MG63 (cell line): ENCODE measurements at places on chromosomes 7 and 10.

- no peak for DNase-seq
Observed at GRCh38 chr10:51862149-51862548, 162.8 kb upstream of the CSTF2T start.

DNA sequence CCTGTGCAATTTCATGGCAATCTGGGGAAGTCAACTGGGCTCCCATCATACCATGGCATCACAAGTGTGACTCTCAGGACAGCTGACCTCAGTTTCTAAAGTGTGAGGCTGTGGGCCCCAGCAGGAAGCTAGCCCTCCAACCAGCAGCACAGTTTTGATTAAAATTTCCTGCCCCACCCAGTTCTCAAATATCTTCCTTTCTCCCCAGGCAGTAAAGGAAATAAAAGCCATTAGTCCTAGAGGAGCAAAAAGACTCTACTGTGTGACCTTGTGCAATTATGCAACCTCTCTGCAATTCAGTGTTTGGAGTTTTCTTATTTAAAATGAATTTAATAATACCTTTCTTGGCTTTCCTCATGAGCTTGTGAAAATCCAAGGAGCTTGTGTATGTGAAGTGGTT, 143.1 kb upstream of the CDCA7L start:
- DNase-seq = no peak

DNA sequence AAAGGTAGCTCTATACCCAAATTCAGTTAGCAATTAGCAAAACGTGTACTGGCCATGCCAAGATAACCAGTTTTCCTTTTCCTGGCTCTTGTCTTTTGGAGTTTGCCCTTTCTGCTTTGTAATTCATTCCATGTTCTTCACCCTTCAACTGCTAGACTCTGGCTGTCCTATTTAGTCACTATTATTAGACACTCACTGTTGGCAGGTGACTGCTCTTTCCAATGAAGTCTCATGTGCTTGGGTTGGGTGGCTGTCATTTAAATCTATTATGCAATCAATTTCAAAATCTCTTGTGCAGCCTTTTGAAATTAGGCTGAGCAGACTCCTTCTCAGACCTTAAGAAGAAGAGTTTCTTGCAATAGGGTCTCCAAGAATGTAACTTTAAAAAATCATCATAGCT, 266.5 kb downstream of the GPR158 start:
- no peak for DNase-seq

GRCh38 chr7:117950601-117951260, 77.5 kb upstream of the CTTNBP2 start:
- no peak for DNase-seq

DNA sequence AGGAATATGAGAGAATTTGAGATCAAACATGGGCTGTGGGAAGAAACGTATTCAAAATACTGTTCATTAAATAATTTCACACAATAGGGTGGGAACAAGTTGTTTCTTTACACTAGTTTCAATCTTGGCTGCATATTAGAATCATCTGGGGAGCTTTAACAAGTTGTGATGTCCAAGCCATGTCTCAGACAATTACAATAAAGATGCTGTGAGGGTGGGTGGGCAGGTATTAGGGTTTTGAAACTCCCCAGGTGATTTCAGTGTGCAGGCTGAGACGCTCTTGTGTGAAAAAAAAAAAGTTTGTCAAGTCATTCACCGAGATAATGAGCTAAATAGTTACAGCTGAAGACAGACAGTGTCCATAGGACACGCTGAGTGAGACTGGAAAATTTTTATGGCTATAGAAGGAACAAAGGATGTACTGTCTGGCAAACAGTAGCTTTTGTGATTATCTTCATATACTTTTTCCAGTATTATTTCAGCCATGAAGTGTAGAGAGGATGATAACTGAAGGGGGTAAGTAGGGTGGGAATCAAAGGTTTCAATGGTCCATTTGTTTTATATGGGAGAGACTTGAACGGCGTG, 12.6 kb upstream of the LAMB4 start:
- no peak for DNase-seq

DNA sequence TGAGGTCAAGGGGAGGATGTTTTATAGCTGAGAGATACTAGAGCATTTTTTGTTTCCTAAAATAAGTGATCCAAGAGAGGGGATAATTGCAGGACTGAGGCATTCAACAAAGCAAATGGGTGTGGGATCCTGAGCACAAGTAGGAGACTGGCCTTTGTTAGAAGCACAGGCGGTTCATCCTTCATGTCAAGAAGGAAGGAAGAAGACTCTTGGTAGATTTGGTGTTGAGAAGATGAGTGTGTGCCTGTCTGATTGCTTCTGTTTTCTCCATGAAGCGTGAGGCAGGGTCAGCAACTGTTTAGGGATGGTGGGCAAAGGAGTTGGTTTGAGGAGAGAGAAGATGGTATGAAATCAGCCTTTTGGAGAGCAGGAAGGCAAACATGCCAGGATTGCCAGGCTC, 27.6 kb downstream of the STRIP2 start:
- no peak for DNase-seq

- no peak for DNase-seq
Observed at GRCh38 chr7:2921653-2922347, 77.7 kb upstream of the GNA12 start.

- DNase-seq = no peak
Observed at GRCh38 chr10:26491276-26491675, 53.1 kb downstream of the APBB1IP start.

DNA sequence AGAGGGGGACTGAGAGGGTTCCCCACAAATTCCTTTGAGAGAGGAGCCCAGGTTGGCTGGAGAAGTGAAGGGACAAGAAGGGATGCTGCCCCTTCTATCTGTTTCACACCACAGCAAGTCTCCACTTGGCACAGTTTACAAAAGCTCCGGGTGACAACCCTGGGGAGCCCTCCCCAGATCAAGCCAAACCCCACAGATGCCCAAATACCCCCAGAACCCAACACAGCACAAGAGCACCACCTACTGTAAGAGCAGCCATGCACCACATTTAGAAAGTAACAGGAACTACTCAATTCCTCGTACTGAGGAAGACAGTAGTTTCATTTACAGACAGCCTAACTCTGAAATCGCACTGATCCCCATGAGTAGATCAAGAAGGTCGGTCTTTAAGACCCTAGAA, 67.8 kb upstream of the ATP6V0A4 start:
- no peak for DNase-seq

- no peak for DNase-seq
Observed at GRCh38 chr10:100565206-100565985, 29.7 kb downstream of the HIF1AN start.

GRCh38 chr10:32332299-32332750, 14.6 kb downstream of the EPC1 start:
- no peak for DNase-seq

GRCh38 chr7:74449809-74450397, 3.8 kb upstream of the GTF2IRD1 start:
- DNase-seq = peak; percentile 16

DNA sequence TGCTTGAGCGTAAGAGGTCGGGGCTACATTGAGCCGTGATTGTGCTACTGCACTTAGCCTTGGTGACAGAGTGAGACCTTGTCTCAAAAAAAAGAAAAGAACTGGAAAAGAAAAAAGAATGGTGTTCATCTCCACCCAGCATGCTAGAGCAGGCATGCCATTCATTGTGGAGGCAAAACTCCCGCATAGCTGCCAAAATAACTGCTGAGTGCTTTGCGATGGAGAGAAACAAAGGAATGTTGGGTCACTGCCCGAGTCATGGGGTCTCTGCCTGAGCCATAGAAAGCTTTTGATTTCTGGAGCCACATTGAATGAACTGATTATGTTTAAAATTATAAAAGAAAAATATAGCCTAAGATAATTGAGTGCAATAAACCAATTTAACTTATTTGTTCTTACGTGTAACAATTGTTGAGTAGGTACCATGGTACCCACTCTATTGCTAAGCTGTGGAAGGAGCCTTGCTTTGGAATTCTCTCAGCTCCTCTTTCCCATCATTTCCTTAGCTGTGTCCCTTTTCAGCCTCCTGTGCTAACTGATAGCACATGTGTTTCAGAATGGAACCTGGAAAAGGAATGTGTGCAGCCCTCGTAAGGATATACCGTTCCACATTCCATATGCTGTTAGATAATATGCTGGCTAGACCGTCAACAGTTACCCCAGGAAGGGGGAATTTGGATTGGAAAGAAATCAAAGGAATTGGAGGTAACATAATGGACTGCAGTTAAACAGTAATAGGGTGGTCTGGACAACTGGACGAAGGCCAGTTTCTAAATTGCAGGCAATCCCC, 99.0 kb downstream of the KIAA1217 start:
- no peak for DNase-seq

DNA sequence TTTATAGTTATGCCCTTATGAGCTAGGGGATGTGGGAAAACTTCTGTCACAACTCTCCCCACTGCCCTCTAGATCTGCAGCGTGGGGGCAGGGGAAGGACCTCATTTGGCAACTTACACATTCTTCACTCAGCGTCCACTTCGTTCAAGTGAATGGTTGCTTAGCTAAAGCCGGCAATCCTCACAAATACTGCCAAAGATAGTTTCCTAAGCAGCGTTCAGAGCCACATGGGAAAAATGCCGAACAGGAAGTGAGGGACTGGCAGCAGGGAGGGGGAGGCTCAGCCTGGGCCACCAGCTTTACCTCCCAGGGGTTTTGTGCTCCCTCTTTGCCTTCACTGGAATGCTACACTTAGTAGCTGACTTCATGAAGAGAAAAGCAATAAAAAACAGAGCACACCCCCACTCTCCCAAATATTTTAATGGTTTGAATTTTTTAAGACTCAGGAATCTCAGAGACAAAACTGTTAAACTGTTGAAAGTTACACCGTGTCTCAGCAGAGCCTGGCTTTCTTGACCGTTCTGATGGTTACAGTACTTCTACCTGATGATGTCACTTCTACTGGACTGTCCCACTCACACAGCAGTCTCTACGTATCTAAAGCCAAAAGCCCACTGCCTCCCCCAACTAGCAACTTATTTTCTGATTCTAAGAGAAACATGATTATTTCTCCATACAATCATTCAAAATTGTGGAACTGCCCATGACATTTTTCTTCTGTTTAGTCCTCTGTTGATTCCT, 10.4 kb downstream of the GRM3 start:
- DNase-seq = peak; percentile 22

DNA sequence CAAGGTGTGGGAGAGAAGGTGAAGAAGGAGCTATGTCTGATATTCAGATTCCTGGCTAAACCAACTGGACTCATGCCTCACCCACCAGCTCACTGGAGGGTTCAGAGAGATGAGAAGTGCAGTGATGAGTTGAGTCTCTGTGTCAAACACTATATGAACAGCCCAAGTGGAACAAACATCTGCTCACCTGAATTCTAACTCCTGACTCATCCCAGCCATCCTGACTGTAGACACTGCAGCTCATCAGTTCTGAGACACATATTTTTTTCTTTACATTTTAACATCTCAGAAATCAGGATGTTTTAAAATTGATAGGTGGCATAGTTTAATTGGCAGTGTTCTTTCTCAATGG, 27.3 kb downstream of the GSDME start:
- no peak for DNase-seq

GRCh38 chr10:17865351-17865750, 56.2 kb downstream of the MRC1 start:
- DNase-seq = no peak

DNA sequence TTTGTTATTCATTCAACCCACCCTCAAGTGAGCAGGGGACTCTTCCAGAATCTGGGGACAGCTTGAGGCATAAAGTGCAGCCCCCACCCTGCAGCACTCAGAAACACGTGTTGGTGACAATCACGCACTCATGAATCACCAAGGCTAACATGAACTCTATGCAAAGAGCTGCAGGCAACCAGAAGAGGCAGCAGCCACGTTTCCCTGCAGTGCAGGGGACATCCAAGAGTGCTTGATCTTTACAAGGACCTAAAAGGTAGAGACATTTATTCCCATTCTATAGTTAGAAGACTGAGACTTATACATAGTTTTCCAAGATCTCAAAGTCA, 135.2 kb upstream of the GDF10 start:
- DNase-seq = no peak

- DNase-seq = no peak
Observed at GRCh38 chr7:135933509-135934188, 43.5 kb downstream of the MTPN start.

- no peak for DNase-seq
Observed at GRCh38 chr7:151366166-151366879, 24.7 kb downstream of the NUB1 start.

GRCh38 chr10:129310881-129311280, 156.2 kb upstream of the MGMT start:
- DNase-seq = no peak

GRCh38 chr10:106513352-106513771, 651.1 kb downstream of the SORCS1 start:
- no peak for DNase-seq

DNA sequence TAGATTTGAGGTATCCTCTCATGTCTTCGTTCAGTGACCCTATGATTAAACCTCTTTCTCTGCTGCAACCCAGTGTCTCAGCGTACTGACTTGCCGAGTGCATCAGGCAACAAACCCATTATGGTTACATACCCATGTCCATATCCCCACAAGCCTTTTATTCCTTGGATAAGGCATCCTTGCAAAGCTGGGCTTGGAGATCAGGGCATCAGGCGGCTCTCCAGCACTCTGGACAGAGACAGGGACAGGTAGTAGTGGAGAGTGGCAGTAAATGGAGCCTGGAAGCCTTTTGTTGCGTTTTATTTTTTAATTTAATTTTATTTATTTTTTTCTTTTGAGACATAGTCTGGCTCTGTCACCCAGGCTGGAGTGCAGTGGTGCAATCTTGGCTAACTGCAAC, 32.0 kb upstream of the NPFFR1 start:
- no peak for DNase-seq

- no peak for DNase-seq
Observed at GRCh38 chr7:46513447-46513848, 592.4 kb upstream of the IGFBP3 start.

DNA sequence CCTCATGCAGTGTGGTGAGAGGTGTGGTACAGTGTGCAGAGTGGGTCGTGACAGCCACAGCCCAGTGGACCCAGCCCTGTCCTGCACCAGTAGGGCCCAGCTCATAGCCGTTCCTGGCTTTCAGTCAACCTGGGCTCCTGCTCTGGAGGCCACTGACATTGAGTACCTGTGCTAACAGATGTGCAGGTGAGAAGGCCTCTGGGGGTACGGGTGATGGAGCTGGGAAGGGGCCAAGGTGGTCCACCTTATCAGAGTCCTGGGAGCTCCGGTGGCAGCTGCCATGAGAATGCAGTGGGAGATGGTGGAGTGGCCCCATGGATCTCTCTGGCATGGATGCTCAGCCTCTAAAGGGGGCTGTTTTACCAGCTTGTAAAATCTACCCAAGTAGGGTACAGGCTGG, 6.1 kb upstream of the TBRG4 start:
- DNase-seq = no peak

DNA sequence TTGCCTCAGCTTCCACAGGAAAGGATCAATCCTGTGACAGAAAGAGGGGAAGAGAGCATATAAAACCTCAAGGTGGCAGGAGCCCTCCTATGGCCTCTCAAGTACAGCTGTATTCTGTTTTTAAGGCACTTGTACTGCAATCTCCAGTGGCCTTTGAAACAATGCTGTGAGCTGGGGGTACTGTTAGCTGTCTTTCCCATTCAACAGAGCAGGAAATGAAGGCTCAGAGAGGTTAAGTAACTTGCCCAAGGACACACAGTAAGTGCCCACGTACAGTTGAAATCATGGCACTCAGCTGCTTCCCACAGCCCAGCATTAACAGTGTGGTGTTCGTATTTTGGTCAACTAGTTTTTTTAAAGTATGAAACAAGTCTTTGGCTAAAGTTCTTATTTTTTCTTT, 34.0 kb downstream of the DUSP5 start:
- no peak for DNase-seq

- DNase-seq = peak; percentile 86
Observed at GRCh38 chr7:68691261-68692216, 906.7 kb upstream of the AUTS2 start.
